Fibroblast of lung (primary cell): ENCODE measurements at places on chromosomes 3 and 15.

DNA sequence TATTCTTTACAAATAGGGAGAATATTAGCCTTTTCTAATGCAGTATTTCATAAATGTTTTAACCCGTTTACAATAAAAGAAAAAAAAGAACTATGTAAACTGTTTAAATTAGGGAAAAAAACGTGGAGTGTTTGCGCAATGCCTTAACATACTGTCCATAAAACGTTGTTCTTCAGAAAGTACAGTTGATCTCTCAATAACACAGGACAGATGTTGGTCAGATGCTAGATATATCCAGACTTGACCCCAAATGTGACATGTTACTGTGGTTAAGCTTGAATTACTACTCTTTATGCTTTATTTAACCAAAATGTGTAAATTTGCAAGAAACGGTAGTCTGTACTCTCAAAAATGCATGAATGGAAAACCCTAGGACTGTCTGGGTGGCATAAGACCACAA lies 110.3 kb downstream of the PLOD2 start:
- DNase-seq: peak; percentile 75

- DNase-seq: no peak
These were observed 30.3 kb upstream of the UACA start for GRCh38 chr15:70793694-70794093.

- no peak for DNase-seq
These were observed 405.3 kb downstream of the VPS13C start for GRCh38 chr15:61654918-61655317.

- no peak for DNase-seq
These were observed 28.4 kb upstream of the MEF2A start for GRCh38 chr15:99537344-99537743.
